ENCODE measurements at places on chromosomes 16 and 17.

GRCh38 chr17:18280249-18280648 is 19.8 kb downstream of the MIEF2 start:
- no peak for DNase-seq

DNA sequence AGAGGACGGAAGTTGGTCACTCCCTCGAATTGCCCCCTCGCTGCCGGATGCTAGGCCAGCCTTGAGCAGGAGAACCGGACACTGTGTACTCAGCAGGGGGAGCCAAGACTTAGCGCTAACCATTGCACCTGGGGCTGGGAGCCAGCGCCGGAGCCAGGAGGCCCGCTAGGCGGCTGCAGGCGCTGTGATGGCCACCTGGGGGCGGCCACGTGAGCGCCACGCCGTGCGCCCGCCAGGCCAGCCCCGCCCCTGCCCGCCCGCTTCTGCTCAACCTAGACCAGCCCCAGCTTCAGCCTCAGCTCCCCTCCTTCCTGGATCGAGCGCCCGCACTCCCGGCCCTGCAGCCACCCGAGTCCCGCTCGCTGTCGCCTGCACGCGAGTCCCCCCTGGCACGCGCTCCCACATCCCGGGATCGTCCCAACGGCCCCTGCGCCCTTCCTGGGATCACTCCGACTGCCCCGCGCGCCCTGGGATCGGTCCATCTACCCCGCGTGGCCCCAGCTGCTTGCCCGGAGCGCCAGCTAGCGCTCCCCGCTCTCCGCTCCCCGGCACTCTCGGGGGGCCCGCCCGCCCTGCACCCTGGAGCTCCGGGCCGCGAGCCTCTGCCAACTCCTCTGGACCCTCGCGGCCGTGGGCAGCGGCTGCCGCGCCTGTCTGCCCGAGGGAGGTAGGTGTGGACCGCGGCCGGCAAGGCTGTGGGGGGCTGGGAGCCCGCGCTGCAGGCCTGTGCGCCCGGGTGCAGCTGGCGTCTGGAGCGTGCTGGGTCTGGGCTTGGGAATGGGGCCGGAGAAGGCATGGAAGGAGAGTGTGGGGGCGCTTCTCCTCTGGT is at the start of gene EEF2K:
Gene EEF2K, plus strand, starts transcription at position 266 of the 829 bp plus-strand sequence. CDS start 19,452 bp downstream, outside the sequence.
- DNase-seq, result peak; percentile 98

DNA sequence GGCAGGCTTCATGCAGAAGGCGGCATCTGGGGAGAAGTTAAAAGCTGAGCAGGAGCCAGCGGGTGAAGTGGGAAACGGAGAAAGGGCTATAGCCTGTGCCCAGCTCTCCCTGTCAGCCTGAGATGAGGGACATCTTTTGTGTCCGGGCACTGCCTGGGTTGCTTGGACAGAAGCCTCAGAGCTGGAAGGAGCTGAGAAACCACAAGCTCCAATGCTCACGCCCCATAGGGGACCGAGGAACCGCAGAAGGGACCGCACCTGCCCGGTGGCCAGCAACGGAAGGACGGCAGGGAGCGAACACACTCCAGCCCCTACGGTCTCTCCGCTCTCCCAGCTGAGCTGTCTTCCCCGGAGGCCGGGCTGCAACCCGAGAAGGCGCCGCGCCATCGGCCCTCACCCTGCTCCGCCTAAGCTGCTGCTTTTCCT is 175.8 kb downstream of the NPIPB11 start:
- DNase-seq, result peak; percentile 64

GRCh38 chr16:46743232-46743719 is 4.9 kb downstream of the MYLK3 start:
- peak; percentile 88 for DNase-seq

- DNase-seq, result no peak
These were observed 32.8 kb downstream of the TMEM186 start for GRCh38 chr16:8764525-8765250.

Data from ELF-1 (cell line).